Fibroblast of lung (primary cell): ENCODE measurements at places on chromosomes 5 and 9. TPM values are rescaled to one million over a fixed set of nuclear protein-coding genes. Genes with fewer than 3 reads are reported as not detected.

GRCh38 chr9:1100945-1101344 lies 50.8 kb downstream of the DMRT2 start:
- no peak for DNase-seq
- no peaks in the 10 kb centered on the region for H3K36me3 ChIP-seq
- H3K27me3 ChIP-seq, result no peaks in the 10 kb centered on the region
- no peak overlapping the region for H3K4me3 ChIP-seq

GRCh38 chr5:157284458-157285212 lies 18.7 kb downstream of the CYFIP2 start:
- H3K4me3 ChIP-seq, result no peak overlapping the region
- H3K27me3 ChIP-seq, result no peaks in the 10 kb centered on the region
- no peak for DNase-seq

Gene TMEM38B
- polyA plus RNA-seq, result 6.9 and 11.6 TPM in 2 replicates

- no peak overlapping the region for H3K27ac ChIP-seq
- DNase-seq, result no peak
- no peaks in the 10 kb centered on the region for H3K4me1 ChIP-seq
- no peak overlapping the region for H3K4me3 ChIP-seq
- H3K27me3 ChIP-seq, result no peaks in the 10 kb centered on the region
- H3K36me3 ChIP-seq, result no peaks in the 10 kb centered on the region
Measured at GRCh38 chr5:11540112-11540511, 364.1 kb downstream of the CTNND2 start.

DNA sequence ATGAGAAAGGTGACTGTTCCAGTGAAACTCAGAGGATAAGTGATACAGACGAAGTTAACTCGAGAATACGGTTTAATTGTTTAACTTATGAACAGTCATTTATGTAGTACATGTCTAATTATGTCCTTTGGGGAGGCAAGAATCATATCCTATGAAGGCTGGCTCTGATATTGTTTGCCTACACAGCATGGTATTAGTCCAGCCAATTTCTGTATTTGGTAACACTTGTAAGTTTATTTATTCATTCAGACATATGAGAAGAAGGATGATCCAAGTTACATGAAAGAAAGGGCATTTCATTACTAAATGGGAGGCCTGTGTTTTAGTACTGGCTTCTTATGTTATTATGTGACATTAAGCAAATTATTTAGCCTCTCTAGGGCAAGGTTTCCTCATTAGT lies 199.7 kb downstream of the NNT start:
- DNase-seq, result no peak
- H3K4me3 ChIP-seq, result no peak overlapping the region
- H3K4me1 ChIP-seq, result no peaks in the 10 kb centered on the region
- no peaks in the 10 kb centered on the region for H3K36me3 ChIP-seq
- H3K27me3 ChIP-seq, result no peaks in the 10 kb centered on the region

DNA sequence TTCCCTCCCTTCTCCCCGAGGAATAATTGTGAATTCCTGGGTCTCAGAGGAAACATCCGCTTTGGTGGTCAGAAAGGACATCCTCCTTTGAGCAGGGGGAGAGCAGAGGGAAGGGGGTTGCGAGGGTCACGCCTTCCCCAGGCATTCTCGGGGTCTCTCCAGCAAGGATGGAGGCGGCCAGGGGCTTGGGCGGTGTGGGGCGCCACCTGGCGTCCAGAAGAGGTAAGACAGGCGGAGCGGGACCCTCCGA lies 129.1 kb downstream of the KCNIP1 start:
- no peak overlapping the region for H3K4me3 ChIP-seq
- no peaks in the 10 kb centered on the region for H3K36me3 ChIP-seq
- no peak for DNase-seq
- peaks cover 7% of the 10 kb centered on the region for H3K4me1 ChIP-seq
- H3K27ac ChIP-seq, result no peak overlapping the region

DNA sequence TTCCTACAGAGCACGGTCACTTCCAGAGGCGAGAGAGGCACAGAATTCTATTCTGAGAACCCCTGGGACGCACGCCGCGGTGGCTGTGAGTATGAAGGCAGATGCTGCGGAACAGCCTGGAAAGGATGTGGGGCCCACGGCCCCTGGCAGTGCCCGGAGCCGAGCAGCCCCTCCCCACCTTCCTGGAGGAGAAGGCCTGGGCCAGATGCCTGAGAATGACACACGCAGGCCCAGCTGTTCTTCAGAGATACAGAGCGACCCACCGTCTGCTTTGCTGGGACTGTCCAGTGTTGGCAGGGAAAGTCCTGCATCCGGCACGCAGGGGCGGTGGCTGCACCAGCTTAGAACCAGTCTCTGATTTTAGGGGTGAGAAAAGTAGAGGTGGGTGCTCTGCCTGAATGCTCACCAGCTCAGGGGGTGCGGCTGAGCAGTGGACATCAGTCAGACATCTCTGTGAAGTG lies 116.7 kb upstream of the LPCAT1 start:
- no peak overlapping the region for H3K4me3 ChIP-seq
- no peak for DNase-seq
- no peaks in the 10 kb centered on the region for H3K4me1 ChIP-seq
- H3K27me3 ChIP-seq, result peaks cover 13% of the 10 kb centered on the region
- H3K27ac ChIP-seq, result no peak overlapping the region

GRCh38 chr5:142957528-142957927 lies 187.4 kb downstream of the ARHGAP26 start:
- H3K4me3 ChIP-seq, result no peak overlapping the region
- no peaks in the 10 kb centered on the region for H3K27me3 ChIP-seq
- DNase-seq, result no peak
- H3K36me3 ChIP-seq, result no peaks in the 10 kb centered on the region
- H3K4me1 ChIP-seq, result peaks cover 7% of the 10 kb centered on the region
- no peak overlapping the region for H3K27ac ChIP-seq
